ENCODE measurements at places on chromosomes 1 and 21.

DNA sequence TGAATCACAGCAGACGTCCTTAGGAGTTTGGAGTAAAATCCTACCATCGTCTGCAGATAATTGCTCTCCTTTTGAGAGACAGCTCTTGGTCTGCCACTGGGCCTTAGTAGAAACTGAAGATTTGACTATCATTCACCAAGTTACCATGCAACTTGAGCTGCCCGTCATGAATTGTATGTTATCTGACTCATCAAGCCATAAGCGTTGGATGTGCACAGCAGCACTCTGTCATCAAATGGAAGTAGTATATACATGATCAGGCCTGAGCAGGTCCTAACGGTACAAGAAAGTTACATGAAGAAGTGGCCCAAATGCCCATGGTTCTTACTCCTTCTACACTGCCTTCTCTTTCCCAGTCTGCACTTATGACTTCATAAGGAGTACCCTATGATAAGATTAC is 317.8 kb downstream of the GPATCH2 start:
- no peak for DNase-seq

DNA sequence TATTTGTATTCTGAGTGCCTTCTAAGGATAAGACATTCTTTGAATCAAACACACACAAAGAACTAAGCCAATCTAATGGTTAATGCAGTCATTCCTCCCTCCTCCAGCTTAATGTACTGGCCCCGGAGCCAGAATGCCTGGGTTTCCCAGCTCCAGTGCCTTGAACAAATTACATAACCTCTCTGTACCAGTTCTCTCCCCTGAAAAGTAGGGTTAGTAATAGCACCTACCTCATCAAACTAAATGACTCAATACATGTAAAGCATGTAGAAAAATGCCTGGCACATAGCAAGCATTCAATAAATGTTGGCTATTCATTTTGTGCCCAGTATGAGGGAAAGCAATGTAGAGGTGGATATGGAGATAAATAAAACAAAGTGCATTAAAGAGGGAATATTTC is 14.0 kb downstream of the C1orf52 start:
- DNase-seq: no peak

DNA sequence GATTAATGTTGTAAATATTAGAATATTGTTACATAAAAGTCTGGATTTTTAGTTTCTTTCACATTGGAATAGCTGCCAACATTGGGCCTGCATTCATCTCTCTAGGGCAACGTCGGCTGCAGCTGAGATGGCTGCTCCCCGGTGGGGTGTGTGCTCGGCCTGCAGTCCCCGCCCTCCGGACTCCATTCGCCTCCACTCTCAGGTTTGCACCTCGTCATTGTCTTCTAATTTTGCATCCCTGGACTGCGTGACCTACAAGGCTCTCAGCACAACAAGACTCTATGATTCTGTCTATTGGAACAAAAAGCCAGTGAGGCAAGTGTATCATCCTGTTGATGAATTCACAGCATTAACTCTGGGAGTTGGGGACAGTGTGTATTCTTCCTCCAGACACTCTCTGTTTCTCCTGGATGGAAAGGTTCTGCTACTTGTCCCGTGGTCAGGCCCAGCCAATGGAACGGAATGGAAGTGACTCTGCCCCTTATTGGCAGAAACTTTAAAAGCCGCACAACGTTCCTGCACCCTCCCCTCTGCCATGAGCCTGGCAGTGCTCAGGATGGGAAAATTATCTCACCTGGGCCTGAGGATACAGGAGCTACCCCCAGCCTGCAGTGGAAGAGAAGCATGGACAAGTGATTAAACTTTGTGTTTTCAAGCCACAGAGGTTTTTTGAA is 105.0 kb upstream of the SAMD11 start:
- DNase-seq: no peak

- DNase-seq: no peak
Measured at GRCh38 chr1:228012555-228012954, 5.8 kb downstream of the WNT3A start.

DNA sequence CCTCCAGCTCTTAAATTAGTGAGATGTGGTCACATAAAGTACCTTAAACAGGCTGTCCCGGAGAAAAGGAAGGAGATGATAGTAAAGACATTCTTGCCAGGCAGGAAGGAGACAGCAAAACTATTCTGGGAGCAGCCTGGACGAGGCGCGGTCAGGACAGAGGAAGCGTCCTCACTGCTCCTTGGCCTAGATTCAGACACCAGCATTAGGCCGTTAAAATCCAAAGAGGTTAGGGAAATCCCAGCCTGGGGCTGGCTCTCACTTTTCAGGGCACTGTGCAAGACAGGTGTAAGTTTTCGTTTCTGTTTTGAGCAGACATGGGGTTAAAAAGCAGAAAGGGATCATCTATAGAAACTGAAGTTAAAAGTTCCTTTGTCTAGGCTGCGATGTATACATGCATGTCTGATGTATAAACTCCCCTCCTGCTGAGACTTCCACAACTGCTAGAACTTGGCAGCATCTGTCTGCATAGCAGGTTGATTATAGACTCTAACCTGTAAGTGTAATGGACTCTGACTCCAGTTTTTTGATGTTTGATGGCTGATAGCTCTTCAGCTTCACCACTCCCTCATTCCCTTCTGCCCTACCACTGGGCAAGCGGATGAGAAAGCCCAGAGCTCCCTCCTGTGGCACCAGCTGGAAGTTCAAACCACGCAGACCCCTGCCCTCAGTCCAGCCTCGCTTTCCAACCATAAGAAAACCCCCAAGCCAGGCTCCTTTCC is 21.5 kb downstream of the STPG1 start:
- DNase-seq: peak; percentile 92

GRCh38 chr1:199741586-199741985 is 285.9 kb upstream of the NR5A2 start:
- DNase-seq: no peak

DNA sequence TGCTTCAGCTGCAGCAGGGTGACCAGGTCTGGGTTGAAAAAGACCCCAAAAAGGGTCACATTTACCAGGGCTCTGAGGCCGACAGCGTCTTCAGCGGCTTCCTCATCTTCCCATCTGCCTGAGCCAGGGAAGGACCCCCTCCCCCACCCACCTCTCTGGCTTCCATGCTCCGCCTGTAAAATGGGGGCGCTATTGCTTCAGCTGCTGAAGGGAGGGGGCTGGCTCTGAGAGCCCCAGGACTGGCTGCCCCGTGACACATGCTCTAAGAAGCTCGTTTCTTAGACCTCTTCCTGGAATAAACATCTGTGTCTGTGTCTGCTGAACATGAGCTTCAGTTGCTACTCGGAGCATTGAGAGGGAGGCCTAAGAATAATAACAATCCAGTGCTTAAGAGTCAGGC is 2.9 kb downstream of the C1QA start:
- DNase-seq: peak; percentile 63

DNA sequence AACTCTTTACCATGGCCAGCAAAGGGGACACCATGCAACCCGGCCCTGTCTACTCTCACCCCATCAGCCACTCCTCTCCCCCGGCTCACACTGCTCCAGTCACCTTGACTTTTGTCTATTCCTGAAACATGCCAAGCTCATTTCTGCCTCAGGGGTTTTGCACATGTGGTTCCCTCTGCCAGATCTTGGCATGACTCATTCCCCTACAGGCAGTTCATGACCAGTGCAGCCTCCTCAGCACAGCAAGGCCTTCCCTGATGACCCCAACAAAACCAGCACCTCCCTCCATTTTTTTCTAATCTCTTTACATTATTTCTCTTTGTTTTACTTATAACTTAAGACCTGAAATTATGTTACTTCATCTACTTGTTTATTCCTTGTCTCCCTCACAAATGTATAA is 58.6 kb upstream of the GJB5 start:
- no peak for DNase-seq

- DNase-seq: peak; percentile 67
Measured at GRCh38 chr1:220189750-220190347, 82.4 kb downstream of the RAB3GAP2 start.

DNA sequence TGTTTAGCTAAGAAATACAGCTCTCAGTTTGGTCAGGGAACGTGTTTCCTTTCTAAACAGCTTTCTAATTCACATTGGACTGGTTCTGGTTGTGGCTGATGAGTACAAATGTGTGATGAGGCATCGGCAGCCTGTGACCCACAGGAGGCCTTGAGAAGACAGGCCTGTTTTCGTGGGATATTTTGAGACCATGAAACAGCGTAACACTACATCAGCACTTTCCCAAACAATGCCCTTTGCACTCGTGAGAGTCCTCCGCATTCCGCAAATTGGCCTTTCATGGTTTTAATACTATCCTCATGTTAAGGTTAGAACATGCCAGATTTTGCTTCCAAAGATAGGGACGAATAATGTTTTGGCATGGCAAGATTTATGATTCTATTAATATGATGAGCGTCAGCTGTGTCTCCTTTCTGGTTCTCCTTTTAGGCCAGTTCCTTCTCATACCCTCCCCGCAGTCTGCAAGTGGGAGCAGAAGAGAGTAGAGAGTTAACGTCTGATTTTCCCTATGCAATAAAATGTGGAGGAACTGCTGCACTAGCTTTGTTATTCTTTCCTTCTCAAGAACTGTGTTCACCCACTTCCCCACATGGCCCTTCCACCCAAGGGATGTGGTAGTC is 84.3 kb upstream of the L1TD1 start:
- DNase-seq: no peak

GRCh38 chr1:71618191-71618590 is 537.4 kb upstream of the ZRANB2 start:
- DNase-seq: no peak

- no peak for DNase-seq
Measured at GRCh38 chr1:4063516-4063915, 163.4 kb upstream of the C1orf174 start.

DNA sequence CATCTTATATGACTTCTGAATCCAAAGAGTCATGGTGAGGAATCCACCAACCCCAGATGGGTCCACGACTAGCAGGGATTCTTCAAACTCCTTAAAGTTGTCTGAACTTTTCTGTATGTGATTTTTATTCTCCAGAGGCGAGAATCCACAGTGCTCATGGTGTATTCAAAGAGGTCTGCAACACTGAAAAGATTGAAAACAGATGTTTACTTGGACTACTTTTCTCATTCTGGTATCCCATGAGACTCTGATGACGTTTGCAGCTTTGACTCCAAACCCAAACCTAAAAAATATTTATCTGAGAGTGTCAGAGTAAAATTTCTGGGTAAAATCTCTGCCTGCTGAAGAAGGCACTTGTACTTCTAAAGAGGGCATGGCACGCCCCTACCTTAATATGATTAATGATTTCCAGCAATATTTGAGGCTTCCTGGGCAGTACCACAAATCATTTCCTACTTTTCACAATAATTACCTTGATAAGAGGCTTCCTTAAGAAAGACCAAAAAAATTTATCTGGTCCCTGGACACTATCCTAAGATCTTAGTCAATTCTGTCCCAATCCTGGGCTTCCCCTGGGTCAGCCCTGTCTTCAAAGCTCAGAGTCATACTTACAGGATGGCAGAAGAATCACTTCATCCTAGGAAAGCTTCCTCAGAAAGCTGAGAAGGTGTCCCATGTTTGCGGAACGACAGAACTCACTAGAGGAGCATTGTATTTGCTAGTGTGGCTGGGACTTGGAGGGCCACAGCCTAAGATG is 76.5 kb upstream of the MAP10 start:
- no peak for DNase-seq

GRCh38 chr1:45508295-45509151 is 8.4 kb downstream of the MMACHC start:
- peak; percentile 67 for DNase-seq

GRCh38 chr1:201113451-201114244 is 1.4 kb upstream of the CACNA1S start:
- no peak for DNase-seq

DNA sequence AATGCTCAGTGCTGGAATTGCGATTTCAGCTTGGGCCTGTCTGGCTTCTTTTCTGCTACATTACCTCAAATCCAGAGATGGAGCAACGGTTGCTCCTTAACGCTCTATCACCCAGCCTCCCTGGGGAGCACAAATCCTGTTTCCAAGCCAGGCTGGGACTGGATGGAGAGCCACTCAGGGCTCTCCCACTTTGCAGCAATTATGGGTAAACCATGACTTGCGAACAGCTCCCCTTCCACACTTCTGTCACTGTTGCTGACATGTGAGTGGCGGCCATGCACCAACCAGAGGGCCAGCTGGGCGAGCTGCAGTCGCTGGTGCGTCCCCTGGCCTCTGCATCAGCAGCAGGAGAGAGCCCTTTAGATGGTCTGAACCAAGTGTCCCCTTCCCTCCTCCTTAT is 65.1 kb upstream of the RAB4A start:
- DNase-seq: no peak

DNA sequence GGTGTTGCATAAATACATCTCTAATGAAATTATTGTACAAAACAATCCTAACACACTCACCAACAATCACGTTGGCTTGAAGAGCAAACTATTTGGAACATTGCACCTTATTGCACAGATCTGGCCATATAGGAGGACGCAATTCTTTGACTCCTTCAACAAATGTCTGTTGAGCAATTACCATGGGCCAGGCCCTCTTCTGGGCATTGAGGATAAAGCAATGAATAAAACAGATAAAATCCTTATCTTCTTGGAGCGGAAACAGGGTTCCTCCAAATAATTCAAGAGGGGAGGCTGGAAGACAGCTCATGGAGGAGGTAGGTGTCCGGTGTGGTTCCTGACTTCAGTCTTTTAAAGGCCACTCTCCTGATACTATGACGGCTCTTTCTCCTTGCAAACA is 43.3 kb downstream of the PAX7 start:
- peak; percentile 43 for DNase-seq

GRCh38 chr1:162417650-162418049 is 5.7 kb upstream of the SH2D1B start:
- no peak for DNase-seq

GRCh38 chr21:39381009-39381408 is 32.1 kb upstream of the HMGN1 start:
- no peak for DNase-seq

GRCh38 chr1:208278638-208279037 is 34.5 kb upstream of the PLXNA2 start:
- DNase-seq: no peak

DNA sequence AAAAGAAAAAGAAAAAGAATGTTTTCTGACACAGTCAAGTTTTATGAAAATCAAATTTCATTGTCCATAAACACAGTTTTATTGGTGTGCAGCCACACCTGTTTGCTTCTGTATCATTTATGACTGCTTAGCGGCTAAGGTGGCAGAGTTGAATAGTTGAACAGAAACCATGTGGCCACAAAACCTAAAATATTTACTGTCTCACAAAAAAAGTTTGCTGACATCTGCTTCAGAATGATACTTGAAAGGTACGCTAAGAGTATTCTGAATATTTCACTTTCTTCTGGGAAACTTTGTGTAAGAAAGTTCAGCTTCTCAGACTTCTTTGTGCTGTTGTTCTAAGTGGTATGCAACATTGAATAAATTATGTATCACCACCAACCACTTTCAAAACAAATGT is 6.2 kb downstream of the KCNK1 start:
- no peak for DNase-seq

- no peak for DNase-seq
Measured at GRCh38 chr1:31327381-31327780, 30.5 kb downstream of the ZCCHC17 start.

- DNase-seq: peak; percentile 48
Measured at GRCh38 chr21:34189506-34189905, 116.1 kb downstream of the MRPS6 start.

All from Karpas-422 (cell line).